ENCODE measurements at places on chromosomes 12 and 14. TPM values are rescaled to one million over a fixed set of nuclear protein-coding genes. Genes with fewer than 3 reads are reported as not detected.

GRCh38 chr12:2582631-2583030, 212.1 kb upstream of the FKBP4 start:
- DNase-seq = no peak
- H3K27me3 ChIP-seq = no peaks in the 10 kb centered on the region
- no peak overlapping the region for H3K27ac ChIP-seq

GRCh38 chr12:9634969-9635754, 27.4 kb upstream of the KLRB1 start:
- no peaks in the 10 kb centered on the region for H3K27me3 ChIP-seq
- no peak overlapping the region for H3K27ac ChIP-seq
- H3K4me3 ChIP-seq = no peak overlapping the region
- H3K36me3 ChIP-seq = no peaks in the 10 kb centered on the region
- no peaks in the 10 kb centered on the region for H3K4me1 ChIP-seq
- no peak for DNase-seq

DNA sequence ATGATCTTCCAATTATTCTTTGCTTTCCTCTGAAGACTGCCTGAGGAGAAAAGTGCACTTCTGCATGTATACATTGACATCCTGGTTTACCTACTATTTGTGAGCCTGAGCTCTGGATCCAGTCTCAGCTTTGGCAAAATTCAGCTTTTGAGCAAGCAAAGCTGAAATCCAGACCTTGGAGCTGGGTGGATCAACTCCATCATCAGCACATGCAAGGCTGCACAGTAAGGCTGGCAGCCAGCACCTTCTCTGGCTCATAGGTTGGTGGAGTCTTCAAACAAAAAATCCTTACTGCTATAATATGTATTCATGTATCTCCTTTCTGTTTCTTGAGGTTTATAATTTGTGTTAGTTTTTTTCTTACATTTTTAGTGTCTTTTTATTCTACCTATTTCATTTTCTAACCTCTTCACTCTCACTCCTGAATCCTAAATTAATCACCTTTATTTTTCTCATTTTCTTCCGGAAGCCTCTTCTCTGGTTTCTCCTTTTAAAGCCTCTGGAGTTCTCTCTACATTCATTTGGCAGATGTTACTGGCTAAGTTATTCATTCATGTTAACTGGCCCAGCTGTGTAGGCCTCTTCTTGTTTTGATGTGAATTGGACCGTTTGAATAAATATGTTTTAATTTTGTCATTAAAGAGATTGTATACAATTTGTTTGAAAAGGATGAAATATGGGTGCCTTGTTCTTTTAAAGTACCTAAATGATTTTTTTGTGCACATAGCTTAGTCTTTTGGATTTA, 224.8 kb downstream of the DACT1 start:
- no peak for DNase-seq
- no peaks in the 10 kb centered on the region for H3K36me3 ChIP-seq
- no peaks in the 10 kb centered on the region for H3K4me1 ChIP-seq
- no peak overlapping the region for H3K27ac ChIP-seq

GRCh38 chr12:92978607-92979006, 49.5 kb upstream of the EEA1 start:
- no peak for DNase-seq
- H3K4me1 ChIP-seq = no peaks in the 10 kb centered on the region
- H3K27me3 ChIP-seq = no peaks in the 10 kb centered on the region
- H3K4me3 ChIP-seq = no peak overlapping the region
- H3K36me3 ChIP-seq = no peaks in the 10 kb centered on the region
- H3K27ac ChIP-seq = no peak overlapping the region

Gene SIX4
- total RNA-seq = 0.09 TPM

Gene REC8
- total RNA-seq = 5.0 TPM

Gene NANOG
- 0.28 TPM for total RNA-seq

GRCh38 chr12:99522456-99522855, 125.1 kb upstream of the GARIN6 start:
- no peak overlapping the region for H3K4me3 ChIP-seq
- H3K27ac ChIP-seq = no peak overlapping the region
- no peak for DNase-seq

Gene ZBTB42
- total RNA-seq = 3.5 TPM

DNA sequence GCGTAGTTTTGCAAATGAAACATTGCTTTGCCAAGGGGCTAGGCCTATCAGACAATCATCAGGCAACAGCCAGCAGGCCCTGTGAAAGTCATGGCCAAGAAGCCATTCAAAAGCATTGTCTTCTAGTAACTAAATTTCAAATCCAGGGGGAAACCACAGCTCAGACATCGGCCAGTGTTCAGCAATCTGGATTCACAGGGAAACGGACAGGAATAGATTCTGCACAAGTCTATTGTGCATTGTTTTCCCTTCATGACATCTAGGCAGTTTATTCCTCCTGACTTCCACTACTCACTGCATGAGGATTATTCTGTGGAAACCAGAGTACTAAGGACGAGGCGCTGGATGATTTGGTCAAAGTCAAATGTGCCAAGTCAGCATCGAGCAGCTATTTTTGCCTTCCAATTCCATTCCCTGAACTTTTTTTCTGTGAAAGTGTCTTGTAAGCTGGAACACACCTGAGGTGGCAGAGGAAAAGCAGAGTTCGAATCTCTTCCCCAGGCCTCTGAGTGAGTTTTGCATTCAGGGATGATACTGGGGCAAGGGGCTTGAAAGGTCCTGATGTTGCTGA, 75.4 kb downstream of the VCPKMT start:
- H3K36me3 ChIP-seq = no peaks in the 10 kb centered on the region
- no peak overlapping the region for H3K4me3 ChIP-seq
- peak overlapping the region; percentile 12 for H3K27ac ChIP-seq

GRCh38 chr12:131197490-131197889, 243.8 kb downstream of the ADGRD1 start:
- H3K27ac ChIP-seq = no peak overlapping the region
- H3K27me3 ChIP-seq = no peaks in the 10 kb centered on the region
- no peak overlapping the region for H3K4me3 ChIP-seq
- H3K36me3 ChIP-seq = no peaks in the 10 kb centered on the region
- no peaks in the 10 kb centered on the region for H3K4me1 ChIP-seq
- DNase-seq = no peak

Gene STON2
- 23.7 TPM for total RNA-seq
